ENCODE measurements at places on chromosomes 6 and 20.

GRCh38 chr20:6070829-6071695 lies 17.2 kb upstream of the LRRN4 start:
- no peak for DNase-seq

DNA sequence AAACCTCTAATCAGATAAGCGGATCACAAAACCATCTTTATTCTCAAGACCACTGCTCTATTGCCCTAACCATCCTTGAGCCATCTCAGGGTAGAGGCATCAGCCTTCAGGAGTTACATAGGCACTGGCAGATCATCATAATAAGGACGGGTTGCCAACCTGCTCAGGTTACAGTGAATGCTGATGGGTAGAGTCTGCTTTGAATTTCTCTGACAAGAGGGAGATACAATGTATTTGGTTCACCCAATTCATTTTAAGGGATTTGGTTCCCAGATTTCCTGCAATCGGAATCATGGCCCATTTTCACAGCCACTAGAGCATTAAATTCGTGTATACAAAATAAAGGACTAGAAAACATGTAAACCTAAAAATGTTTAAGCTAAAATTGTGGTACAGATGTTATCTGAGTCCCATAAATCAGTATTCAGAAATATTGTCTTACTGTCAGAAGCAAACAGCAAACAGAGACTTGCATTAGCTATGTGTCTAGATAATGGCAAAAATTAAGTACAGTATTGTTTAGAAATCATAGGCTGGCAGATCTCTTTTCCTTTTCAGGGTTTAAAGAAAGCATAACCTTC lies 41.9 kb upstream of the TMEM170B start:
- DNase-seq = no peak

- DNase-seq = no peak
Measured at GRCh38 chr6:27662769-27663168, 189.9 kb upstream of the ZNF184 start.

DNA sequence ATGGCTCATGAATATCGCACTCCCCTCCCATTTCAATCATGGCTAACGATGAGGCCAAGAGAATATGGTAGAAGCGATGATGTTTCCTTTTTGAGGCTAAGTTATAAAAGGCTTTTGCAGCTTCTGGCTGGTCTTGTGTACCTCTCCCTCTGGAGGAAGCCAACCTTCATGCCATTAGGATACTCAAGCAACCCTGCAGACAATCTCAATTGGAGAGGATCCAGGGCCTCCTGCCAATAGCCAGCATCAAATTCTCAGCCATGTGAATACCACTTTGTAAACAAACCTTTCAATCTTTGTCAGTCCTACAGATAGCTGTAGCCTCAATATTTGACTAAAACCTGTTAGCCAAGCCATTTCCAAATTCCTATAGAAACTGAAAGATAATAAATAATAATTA lies 738.4 kb downstream of the KIF16B start:
- DNase-seq = no peak

DNA sequence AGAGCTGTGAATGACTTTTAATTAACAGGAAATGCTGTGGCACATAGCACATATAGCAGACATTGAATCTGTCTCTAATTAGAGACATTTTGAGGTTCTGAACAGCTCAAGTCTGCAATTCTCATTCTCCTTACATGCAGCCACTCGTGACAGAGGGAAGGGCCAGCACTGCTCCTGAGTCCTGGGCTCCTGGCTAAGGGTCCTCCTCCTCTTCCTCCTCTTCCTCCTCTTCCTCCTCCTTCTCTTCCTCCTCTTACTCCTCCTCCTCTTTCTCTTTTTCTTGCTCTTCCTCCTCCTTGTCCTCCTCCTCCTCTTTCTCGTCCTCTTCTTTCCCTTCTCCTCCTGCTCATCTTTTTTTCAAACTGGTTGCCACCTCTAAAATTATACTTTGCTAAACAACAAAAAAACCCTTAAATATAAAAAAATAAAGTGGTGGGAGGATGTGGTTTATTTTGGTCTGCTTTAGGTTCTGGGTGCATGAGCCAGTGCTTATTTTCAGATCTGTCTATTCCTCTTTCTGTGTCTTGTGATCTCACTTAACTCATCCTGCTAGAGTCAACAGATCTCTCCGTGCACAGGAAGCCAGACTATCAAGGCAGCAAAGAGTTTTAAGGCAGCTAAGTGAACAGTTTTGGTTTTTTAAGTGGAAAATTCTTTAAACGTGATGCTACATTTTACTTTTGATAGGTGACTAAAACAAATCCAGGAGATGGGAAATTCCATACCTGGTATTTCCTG lies 159.3 kb downstream of the CD83 start:
- no peak for DNase-seq

- DNase-seq = no peak
Measured at GRCh38 chr20:1761116-1761515, 103.5 kb upstream of the SIRPG start.

DNA sequence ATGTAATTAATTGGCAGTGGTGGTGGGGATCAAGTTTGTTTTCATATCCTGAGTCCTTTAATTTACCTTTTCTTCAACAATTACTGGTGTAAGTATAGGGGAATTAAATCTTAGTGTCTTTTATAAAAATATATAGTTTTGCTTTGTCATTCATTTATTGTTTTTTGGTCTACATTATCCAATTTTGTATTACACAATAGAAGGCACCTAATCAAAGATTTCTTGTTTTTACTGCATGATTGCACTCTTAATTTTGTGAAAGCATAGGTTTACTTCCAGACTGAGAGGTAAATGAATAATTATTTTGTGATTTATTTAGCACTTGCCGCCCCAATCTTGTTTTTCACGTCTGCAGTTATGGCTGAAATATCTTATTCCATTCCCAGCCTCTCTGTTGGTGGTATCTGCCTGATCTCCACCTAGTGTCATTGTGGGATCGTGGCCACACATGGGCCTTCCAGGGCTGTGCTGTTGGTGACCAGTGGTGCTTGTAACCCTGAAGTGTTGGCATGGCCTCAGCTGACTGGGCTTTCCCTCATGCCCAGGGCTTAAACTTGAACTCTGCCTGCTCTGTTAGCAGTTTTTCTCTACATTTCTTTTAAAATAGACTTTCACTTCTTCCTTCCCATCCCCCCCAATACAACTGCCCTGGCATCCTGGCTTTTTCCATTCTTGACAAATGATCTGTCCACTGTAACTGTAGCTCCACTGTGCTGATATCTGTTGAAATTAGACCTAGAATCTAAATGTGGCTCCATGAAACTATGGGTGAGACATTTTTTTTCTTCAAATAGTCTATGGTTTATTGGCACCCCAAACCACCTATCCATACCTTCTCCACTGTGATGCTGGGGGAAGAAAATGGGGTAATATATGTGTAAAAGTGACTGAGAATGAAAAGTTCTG lies 24.8 kb downstream of the E2F3 start:
- no peak for DNase-seq

GRCh38 chr6:82381278-82381677 lies 17.7 kb downstream of the TPBG start:
- DNase-seq = no peak

DNA sequence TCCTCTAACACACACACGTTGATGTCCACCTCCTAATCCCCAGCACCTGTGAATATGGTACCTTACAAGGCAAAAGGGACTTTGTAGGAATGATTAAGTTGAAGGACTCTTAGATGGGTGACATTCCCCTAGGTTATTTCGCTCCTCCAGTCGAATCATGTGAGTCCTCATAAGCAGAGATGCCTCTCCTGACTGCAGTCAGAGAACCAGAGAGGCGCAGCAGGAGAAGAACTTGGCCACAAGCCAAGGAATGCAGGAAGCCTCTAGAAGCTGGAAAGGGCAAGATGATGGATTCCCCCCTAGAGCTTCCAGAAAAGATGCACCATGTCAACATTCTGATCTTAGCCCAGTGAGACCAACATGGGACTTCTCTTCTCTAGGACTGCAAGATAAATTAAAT lies 133.1 kb upstream of the PTPRT start:
- DNase-seq = no peak

GRCh38 chr6:19158586-19158985 lies 678.6 kb upstream of the ID4 start:
- no peak for DNase-seq

GRCh38 chr6:122079916-122080315 lies 319.5 kb upstream of the HSF2 start:
- no peak for DNase-seq

DNA sequence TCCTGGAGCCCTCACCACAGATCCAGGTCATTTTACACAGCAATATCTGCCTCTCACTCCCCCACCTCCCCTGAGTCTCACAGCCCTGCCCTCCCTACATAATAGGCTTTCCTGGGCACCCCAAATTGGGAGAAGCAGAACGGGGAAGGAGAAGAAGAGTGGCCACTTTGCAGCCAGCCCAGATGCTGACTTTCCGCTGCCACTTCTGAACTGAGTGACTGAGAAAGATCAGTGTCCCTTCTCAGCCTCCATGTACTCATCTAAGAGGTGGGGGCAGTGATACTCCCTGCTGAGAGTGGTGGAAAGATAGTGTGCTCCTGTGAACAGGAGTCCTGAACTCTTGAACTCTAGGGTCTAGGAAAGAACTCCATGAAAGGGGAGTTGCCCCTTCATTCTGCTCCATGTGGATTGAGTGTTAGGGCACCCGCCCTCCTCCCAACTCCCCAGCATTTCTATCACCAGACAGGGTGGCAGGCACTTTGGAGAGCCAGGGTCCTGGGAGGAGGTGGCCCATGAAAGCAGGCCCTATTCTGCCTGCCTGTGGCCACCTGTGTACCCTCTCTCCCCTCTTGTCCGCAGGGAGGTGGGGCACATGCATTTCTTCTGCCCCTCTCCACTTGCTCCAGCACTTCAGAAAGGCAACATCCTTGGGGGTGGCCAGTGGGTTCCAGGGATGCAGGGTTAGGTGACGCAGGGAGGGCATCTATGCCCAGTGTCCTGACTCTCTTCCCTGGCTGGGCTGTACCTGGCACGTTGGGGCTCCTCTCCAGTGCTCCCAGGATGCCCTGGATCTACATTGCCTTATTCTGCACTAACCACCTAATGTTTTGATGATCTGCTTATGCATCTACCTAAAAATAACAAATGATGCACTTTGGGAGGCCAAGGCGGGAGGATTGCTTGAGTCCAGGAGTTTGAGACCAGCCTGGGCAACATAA lies 38.3 kb upstream of the MRPS18A start:
- DNase-seq = no peak

DNA sequence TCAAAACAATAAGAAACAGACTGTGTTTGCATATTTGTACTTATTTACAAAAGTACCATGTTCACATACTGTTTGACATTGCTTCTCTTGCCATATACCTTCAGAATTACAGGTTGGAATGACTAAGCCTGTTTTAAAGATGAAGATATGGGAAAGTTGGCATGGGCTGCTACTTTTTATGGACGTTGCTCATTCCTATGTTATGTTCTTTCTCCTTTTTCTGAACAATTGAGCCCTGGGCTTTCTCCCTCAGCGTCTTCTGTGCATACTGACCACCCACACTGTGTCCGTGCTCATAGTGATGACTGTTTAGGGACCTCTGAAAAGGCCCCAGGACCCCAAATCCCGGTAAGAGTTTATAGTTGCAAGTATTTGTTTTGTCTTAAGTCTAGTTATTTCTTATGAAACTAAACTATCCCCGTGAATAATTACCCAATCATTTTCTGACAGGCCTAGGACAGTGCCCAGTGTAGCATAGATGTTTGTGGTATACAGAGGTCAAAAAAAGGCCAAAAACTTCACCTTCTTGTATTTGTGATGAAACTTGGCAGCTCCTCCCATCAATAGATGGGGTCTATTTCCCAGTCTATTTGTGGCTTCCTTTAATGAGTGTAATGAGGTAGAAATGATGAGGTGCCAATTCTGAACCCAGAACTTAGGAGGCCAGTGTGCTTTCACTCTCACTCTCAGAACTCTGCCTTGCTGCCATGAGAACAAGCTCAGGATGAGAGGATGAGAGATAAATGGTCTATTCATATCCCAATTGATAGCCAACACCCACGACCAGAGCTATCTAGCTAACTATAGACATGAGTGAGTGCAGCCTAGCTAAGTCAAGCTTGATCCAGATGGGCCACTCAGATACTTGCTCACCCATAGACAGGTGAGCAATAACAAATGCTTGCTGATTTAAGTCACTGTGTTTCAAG lies 40.9 kb downstream of the GSTA4 start:
- DNase-seq = no peak

DNA sequence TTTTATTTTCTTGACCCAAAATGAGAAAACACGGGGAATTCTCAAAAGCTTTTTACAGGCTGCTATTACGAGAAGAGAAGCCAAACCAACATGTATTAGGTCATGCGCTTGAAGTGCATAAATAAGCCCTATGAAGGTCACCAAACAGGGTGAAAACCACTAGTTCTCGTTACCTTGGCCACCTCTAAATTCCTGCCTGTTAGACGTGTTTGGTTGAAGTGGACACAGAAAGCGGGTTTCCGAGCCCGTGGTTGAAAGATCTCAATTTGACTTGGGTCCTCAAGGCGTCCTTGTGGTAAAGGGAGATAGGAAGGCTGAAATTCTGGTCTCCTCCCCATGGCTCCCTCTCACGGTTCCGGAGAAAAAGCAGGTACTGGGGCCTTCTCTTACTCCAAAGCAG lies 6.2 kb downstream of the EYA2 start:
- DNase-seq = no peak

- DNase-seq = peak; percentile 62
Measured at GRCh38 chr20:11516448-11516847, 401.2 kb upstream of the BTBD3 start.

DNA sequence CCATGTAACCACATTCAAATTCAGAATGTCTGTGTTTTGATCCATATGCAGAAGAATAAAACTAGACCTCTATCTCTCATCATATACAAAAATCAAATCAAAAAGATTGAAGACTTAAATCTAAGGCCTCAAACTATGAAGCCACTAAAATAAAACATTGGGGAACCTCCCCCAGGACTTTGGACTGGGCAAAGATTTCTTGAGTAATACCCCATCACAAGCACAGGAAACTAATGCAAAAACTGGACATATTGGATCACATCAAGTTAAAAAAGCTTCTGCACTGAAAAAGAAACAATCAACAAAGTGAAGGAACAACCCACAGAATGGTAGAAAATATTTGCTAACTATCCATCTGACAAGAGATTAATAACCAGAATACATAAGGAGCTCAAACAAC lies 266.8 kb downstream of the EPM2A start:
- no peak for DNase-seq

Data from large intestine (tissue), 12 donors.